ENCODE measurements at places on chromosomes 3 and 15.
A peak's percentile ranks its signal among the peaks of the same experiment; 100 is the strongest.

GRCh38 chr15:38746211-38746610, 181.6 kb upstream of the RASGRP1 start:
- no peak for DNase-seq

GRCh38 chr3:98901119-98901391, 440 bp downstream of the DCBLD2 start:
- DNase-seq, result no peak

GRCh38 chr3:47163169-47164006, 525 bp downstream of the SETD2 start:
- peak; percentile 58 for DNase-seq

GRCh38 chr3:158110658-158111018, 749 bp downstream of the RSRC1 start:
- no peak for DNase-seq

- no peak for DNase-seq
These were observed 595.2 kb downstream of the ZIC1 start for GRCh38 chr3:148004331-148004730.

DNA sequence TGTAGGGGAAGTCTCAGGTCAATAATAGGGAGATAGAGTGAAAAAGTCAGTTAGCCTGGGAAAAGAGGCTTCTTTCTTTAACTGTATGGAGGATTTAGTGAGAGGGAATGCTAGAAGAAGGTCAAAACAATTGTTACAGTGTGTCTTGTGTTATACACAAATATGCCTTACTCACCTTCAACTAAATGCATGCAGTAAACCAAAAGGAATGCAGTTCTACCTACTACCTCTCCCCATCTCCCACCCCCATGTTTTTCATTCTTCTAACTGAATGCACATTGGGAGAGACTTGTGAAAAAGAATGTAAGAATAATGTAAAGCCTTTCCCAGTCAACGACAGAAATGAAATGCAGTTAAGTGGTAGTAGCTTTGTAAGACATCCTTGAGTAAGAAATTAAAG, 33.8 kb downstream of the CCDC66 start:
- no peak for DNase-seq

DNA sequence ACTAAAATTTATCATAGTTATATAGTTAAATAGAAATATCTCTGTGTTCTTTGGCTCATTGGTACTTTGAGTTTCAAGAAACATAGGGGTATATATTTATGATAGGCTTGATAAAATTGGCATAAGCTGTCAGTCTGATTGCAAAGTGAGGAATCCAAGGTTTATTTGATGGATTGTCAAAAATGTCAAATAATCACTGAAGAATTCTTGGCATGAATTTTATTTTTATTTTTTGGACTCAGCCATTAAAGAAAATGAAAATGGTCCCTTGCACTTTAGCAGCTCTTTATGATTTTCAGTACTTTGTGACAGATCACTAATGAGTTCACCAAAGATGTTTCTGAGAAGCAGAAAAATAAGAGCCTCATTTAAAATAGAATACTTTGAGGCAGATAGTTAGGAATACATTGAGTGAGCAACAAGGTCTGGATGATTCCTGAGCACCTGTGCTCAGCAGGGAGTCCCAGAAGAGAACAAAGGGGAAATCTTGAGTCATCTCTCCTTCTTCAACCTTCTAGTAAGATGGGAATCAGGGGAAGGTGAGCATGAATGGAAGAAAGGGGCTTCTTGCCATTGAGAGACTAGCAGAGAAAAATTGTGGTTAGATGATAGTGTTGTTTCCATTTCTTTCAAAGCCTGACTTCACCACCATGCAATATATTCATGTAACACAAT, 85.3 kb upstream of the VEPH1 start:
- DNase-seq, result no peak

GRCh38 chr3:155595371-155595770, 149.5 kb downstream of the PLCH1 start:
- no peak for DNase-seq

GRCh38 chr3:32569540-32570420, 878 bp downstream of the DYNC1LI1 start:
- peak; percentile 42 for DNase-seq

- no peak for DNase-seq
These were observed 147.8 kb downstream of the SHOX2 start for GRCh38 chr3:157958457-157958856.

DNA sequence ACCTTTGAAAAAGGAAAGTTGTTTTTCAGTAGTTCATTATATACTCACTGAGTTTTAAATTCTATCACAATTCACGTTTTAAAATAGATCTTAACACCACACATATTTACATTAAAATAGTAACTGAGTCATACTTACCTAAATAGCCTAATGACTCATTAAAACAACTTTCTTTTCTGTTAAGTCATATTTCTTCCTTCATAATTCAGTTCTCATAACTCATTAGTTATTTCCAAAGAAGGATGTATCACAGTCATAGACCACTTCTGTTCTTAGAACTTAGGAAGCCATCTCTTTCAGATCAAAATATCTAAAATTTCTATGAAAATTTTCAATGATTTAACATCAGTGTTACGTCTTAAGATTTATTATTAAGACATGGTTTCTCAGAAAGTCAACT, 885.9 kb downstream of the FHIT start:
- DNase-seq, result no peak

- DNase-seq, result peak; percentile 60
These were observed 1.4 kb downstream of the KBTBD13 start for GRCh38 chr15:65077981-65078352.

DNA sequence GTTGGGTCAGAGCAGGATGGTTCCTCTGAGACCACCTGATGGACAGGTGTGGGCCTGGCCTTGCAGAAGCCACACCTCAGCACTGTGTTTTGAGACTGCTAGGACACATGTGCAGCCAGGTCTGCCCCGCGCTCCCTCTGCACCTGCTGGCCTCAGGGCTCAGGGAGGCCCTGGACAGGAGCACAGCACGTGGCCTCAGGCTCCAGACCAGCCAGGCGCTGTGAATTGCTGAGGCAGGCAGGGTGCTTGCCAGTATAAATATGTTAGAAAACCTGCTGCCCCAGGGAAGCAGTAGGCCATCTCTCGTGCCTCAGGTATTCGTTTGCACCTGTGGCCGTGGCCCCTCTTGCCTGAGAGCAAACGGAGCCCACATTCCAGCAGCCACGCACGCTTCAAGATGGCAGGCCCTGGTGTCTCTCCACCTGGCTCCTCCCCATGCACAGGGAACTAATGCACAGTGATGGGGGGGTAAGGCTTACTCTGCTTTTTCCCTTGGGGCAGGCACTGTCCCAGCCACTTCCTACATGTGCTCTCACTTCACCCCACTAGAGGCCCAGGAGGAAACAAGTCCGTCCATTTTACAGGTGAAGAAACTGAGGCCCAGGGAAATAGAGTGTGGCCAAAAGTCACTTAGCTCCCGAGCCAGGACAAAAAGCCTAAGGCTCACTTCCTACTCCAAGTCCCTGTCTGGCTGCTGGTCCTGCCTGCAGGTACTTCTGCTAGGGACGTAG, 20.4 kb downstream of the SEC61A1 start:
- DNase-seq, result no peak

DNA sequence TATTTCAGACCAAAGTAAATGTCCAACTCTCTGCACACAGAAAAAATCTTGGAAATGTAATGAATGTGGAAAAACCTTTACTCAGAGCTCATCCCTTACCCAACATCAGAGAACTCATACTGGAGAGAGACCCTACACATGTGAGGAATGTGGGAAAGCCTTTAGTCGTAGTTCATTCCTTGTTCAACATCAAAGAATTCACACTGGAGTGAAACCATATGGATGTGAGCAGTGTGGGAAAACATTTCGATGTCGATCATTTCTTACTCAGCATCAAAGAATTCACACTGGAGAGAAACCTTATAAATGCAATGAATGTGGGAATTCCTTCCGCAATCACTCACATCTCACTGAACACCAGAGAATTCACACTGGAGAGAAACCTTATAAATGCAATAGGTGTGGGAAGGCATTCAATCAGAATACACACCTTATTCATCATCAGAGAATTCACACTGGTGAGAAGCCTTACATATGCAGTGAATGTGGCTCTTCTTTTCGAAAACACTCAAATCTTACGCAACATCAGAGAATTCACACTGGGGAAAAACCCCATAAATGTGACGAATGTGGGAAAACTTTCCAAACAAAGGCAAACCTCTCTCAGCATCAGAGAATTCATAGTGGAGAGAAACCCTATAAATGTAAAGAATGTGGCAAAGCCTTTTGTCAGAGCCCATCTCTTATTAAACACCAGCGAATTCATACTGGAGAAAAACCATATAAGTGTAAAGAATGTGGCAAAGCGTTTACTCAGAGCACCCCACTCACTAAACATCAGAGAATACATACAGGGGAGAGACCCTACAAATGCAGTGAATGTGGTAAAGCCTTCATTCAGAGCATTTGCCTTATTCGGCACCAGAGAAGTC, 8.0 kb upstream of the ZNF501 start:
- no peak for DNase-seq

Measured in stimulated activated CD4-positive, alpha-beta T cell treated with anti-CD3 and anti-CD28 coated beads, Interleukin-4, amount 100 ng/mL, for 1 hour (primary cell).